Small intestine (tissue), 16 donors: ENCODE measurements at places on chromosomes 2 and 18.

- DNase-seq: no peak
Measured at GRCh38 chr2:75528221-75528977, 32.3 kb downstream of the EVA1A start.

- no peak for DNase-seq
Measured at GRCh38 chr2:29829841-29830240, 91.5 kb downstream of the ALK start.

- DNase-seq: no peak
Measured at GRCh38 chr2:1248187-1248586, 165.1 kb upstream of the TPO start.

DNA sequence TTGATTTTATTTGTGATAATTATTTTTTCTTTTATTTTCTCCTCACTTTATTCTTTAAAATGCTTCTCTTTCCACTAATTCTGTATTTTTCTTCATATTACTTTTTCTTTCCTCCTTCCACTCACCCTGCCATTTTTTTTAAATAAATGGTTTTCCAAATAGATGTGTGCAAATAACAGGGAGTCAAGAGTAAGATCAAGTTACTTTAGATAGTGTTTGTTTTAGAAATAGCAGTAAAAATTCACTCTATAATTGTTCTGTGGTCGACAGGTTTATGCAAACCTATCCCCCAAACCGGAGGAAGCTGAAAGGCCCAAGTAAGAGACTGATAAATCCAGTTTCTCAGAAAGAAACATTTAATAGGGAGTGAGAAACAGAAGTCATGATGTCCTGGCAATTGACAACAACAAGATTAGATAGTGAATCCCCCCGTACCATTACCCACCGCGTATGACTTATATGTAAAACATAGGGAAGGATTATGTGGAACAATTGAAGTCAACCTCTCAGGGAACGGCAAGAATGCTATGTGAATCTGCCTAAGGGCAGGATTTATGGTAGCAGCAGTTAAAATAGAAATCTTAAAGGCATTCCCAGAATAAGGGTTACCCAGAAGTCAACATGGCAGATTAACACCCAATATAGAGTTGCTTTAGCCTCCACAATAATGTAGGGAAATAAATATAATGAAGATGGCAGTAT lies 75.5 kb downstream of the KYNU start:
- no peak for DNase-seq

- DNase-seq: no peak
Measured at GRCh38 chr2:227971619-227972230, 100.3 kb downstream of the DAW1 start.

- DNase-seq: no peak
Measured at GRCh38 chr2:46327627-46328026, 30.4 kb downstream of the EPAS1 start.

- no peak for DNase-seq
Measured at GRCh38 chr18:63378919-63379638, 12.1 kb upstream of the KDSR start.

DNA sequence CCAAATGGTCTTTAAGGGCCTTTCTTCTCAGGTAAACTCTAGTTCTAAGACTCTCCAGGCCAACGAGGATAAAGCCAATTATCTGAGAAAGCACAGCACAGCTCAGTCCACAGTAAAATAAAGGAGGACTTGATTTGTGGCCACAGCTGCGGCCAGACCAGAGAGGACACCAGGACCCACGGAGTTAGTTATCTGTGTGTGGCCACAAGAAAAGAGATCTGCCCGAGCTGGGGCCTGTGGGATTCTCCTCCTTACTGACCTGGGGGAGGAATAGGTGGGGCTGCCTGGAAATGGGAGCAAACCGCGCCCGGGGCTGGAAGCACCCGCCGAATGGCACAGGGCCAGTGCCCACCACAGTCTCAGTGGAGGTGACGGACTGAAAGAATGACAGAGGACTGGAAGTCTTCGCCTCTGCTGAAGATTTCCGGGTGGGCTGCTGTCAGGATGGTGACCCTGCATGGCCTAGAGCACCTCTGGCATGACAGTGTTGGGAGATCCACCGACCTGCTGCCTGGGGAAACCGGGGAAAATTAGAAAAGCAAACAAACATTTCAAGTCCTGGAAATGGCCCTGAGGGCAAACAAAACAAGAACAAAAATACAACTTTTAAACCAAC lies 13.3 kb downstream of the PROC start:
- no peak for DNase-seq
